GM04503 (cell line): ENCODE measurements at places on chromosomes 16 and 17.

DNA sequence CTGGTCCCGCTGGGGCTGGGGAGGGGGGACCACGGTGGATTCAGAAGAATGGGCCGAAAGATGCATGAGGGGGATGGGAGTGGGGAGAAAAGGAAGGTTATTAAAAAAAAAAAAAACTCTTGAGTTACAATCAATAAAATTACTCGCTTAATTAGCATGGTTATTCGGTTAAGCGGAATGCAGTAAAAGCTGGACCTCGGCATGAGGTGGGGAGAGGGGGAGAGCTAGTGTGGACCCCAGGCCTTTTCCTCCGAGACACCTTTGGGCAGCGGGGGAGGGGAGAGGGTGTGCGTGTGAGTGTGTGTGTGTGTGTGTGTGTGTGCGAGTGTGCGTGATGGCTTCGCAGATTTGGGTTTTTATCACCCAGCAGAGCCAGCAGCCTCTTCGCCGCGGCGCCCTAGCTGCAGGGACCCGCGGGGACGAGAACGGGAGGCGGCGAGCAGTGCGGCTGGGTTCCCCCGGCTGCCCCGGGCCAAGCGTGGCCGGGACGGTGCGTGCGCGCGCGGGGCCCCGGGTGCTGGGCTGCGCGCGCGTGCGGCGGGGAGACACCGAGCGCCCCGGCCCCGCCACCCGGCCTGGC lies 3.7 kb downstream of the BAHCC1 start:
- no peak for DNase-seq

DNA sequence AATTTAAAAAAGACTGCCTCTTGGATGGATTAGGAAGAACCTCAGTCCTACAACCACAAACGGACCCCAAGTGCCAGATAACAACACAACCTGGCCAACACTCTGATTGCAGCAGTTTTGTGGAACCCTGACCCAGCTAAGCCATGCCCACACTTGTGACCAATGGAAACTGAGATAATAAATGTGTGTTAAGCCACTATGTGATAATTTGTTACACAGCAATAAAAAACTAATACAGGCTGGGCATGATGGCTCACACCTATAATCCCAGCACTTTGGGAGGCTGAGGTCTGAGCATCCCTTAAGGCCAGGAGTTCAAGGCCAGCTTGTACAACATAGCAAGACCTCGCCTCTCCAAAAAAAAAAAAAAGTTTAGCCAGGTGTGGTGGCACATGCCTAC lies 127.5 kb downstream of the BRIP1 start:
- no peak for DNase-seq

- no peak for DNase-seq
Measured at GRCh38 chr17:42512733-42513251, 23.2 kb upstream of the NAGLU start.

- no peak for DNase-seq
Measured at GRCh38 chr17:81151278-81151677, 14.0 kb upstream of the PVALEF start.

DNA sequence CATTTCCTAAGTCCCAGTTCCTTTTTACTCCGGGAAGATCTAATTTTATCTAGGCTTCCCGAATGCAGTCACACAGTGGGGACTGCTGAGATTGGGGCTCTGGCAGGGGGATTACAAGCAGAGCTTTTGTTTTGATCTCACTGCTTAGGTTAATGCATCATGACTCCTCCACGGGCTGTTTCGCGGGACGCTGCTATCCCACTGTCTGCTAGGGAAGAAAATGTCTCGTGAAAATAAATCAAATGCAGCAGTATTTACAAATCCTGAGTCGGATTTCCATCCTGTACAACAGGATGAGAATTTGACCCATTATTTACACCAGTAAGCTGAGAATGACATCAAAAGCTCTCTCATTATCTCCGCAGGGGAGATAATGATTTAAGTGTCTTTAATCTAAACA lies 83.8 kb downstream of the CDH11 start:
- no peak for DNase-seq

- DNase-seq: no peak
Measured at GRCh38 chr16:1787056-1787321, 4.2 kb downstream of the NUBP2 start.

DNA sequence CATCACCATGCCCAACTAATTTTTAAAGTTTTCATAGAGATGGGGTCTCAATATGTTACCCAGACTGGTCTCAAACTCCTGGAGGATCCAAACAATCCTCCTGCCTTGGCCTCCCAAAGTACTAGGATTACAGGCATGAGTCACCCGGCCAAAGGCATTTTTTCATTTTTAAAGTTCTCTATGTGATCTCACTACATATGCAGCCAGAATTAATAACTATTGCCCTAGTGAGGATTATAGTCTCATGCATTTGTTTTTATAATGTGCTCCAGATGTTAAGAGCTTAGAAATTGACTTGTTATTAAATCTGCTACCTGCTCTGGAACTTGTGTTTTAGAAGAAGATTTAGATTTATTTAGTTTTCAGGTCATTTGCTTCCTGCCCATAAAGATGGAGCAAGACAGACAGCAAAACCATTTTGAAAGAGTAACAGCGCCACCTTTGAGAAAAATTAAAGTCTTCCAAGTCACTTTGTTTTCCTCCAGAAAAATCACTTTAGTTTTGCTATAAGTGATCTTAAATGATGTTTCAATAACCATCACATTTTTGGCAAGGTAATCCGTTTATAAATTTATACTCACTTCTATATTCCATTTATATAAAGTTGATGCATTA lies 79.5 kb downstream of the CA4 start:
- no peak for DNase-seq

- DNase-seq: no peak
Measured at GRCh38 chr17:17780922-17781590, 55.7 kb downstream of the SREBF1 start.

GRCh38 chr16:3113765-3114479 lies 1.5 kb downstream of the ZNF205 start:
- DNase-seq: no peak

DNA sequence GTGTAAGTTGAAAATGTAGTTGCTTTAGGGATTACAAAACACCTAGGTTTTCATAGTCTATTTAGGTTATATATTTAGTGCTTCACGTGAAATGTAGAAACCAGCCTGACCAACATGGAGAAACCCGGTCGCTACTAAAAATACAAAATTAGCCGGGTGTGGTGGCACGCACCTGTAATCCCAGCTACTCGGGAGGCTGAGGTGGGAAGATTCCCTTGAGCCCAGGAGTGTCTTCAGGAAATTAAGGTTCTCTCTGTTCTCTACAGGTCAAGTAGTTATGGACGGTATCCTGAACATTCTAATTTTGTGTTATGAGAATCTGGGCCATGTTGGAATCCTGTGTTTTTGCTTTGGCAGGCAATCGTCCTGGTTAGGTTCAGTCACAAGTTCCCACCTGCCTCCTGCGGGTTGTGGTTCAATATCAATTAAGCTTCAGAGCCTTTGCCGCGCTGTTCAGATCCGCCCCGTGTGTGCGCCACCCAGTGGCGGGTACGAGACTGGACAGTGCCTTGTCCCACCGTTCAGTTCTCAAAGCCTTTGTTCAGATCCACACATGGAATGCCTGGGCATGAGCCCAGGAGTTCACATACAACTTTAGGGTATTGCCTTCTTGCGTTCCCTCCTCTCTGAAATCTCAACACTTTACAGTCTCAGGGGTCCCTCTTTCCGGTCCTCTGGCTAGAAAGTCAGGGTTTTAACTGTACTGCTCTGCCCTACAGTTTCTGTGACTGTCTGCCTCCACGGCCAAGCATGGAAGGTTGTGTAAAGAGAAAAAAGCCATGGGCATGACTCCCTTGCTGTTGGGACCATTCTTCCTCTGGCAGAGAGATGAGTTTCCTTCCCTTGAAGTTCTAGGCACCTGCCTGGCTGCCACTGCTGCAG lies 41.7 kb downstream of the HEATR6 start:
- peak; percentile 13 for DNase-seq

- no peak for DNase-seq
Measured at GRCh38 chr16:80082906-80083305, 457.9 kb upstream of the DYNLRB2 start.

DNA sequence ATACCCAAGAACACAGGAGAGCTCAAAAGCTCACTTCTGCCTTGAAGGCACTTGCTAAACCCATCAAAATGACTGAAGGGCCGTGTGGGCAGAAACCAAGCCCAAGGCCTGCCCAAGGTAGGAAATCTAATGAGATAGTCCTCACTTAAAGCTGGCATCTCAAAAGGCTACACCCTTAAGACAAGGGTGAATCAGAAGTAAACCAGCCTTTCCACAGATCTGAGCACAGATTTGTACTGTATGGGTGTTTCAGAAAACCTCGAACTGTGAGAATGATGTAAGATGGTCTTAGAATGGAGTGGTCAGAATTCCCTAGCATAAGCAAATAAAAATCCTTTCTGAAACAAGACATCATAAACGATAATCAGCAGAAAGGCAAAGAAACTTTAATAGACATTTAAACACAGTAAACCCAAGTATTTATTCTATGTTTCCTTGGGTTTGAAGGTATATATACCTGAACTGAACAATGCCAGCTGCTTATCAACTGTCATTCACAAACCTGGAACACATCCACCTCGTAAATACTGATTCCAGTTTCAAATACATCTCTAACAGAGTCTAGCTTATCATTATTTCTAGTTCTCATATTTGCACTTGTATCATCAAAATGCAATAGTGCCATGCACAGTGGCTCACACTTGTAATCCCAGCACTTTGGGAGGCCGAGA lies 37.8 kb downstream of the GLG1 start:
- DNase-seq: no peak

DNA sequence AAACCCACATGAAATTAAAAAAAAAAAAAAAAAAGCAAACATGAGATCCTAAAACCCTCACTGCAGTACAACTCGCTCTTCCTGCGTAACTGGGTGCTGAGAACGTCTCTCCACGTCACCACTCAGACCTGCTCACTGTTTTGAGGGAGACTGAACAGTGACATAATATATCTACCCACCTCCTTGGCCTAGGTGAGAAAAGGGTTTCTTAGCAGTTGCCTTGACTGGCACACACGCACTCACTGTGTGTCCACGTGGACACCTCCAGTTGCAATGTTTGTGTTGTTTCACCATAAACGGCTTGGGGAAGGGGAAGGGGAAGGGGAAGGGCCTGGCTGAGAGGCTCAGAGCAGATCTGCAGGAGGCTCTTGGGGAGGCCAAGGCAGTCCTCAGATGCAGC lies 32.0 kb downstream of the FANCA start:
- DNase-seq: no peak

GRCh38 chr17:55394357-55395021 lies 27.1 kb downstream of the MMD start:
- DNase-seq: no peak

DNA sequence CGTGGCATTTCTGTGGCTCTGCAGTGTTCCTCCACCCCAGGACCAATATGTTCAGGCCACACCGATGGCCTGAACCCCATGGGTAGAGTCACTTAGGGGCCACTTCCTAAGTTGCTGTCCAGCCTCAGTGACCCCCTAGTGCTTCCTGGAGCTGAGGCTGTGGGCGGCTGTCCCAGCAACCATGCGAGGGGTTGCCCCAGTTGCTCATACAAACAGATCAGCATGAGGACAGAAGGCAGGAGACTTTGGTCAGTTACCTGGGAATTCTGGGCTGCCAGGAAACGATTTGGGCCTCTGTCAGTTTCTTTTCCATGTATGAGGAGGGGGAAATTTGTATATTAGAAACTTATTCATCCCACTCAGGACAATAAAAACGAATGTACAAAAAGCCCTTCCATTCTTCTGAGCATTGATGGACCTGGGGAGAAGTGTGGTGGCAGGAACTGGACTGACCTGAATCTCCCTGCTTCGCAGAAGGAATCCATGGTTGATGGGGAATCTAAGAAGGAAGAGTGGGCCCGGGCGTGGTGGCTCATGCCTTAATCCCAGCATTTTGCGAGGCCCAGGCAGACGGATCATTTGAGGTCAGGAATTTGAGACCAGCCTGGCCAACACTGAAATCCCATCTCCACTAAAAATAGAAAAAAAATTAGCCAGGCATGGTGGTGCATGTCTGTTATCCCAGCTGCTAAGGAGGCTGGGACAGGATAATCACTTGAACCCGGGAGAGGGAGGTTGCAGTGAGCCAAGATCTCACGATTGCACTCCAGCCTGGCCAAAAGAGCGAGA lies 4.9 kb upstream of the IL32 start:
- no peak for DNase-seq
